ENCODE measurements at places on chromosomes 1 and 21.

DNA sequence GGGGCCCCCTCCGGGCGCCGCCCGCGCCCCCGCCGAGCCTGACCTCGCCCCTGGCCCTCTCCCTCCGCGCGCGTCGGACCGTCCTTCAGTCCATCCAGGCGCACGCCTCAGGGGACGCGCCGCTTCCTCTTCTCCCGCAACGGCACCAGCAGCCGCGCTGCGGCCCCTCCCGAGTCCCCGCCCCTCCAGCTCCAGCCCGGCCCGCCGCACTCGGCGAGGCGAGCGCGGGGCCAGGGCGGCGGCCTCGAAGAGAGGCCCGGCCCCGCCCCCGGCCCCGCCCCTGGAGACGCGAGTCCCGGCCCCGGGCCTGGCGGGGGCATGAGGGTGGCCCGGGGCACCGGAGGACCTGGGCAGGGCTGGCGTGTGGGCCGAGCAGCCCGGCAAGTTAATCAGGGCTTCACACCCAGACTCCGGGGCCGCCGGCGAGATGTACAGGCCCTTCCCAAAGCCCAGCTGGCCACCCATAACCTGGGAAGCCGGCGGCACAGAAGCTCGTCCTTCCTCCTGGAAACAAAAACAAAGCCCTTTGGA, at the start of gene IGSF3:
Gene IGSF3 (minus strand): TSS at position 159 of the 531 bp plus-strand sequence. CDS start 1,407 bp downstream, outside the sequence.
- peak; percentile 19 for DNase-seq

- no peak for DNase-seq
These were observed 328.0 kb downstream of the TGFB2 start for GRCh38 chr1:218673170-218673569.

DNA sequence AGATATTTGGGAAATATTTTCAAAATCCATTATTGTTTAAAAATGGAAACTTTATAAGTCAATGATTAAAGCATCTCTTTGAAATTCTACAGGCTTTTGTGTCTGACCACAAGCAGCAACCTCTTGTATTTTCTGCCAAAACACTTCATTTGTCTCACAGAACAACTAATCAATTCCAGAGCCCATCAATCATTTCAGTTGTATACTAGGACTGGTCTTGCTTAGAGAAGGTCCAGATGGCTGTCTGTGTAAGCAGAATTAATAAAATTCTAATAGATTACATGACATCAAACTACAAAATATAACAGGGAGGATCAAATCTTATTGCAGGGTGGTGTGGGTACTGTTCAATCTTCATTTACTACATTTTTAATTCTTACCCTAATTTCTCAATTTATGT, 76.4 kb downstream of the ACBD6 start:
- DNase-seq = no peak

GRCh38 chr1:50610563-50610962, 187.3 kb upstream of the DMRTA2 start:
- DNase-seq = no peak

GRCh38 chr1:35326246-35326866, 57.8 kb downstream of the ZMYM4 start:
- DNase-seq = no peak

- DNase-seq = no peak
These were observed 99.2 kb downstream of the TRIM11 start for GRCh38 chr1:228307218-228308023.

DNA sequence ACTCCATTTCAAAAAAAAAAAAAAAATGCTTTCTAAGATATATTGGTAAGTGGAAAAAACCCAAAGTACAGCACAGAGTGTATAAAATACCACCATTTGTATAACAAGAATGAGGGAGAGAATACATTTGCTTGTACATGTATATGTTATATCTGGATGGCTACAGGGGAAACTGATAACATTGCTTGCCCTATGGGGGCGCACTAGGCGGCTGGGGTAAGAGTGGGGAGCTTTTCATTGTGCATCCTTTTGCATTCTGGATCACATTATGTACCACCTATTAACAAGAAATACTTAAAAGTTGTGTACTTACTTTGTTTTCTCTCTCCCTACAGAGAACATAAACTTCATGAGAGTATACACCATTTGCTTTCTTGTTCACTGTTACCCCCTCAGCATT, 28.6 kb upstream of the OPRD1 start:
- DNase-seq = no peak

DNA sequence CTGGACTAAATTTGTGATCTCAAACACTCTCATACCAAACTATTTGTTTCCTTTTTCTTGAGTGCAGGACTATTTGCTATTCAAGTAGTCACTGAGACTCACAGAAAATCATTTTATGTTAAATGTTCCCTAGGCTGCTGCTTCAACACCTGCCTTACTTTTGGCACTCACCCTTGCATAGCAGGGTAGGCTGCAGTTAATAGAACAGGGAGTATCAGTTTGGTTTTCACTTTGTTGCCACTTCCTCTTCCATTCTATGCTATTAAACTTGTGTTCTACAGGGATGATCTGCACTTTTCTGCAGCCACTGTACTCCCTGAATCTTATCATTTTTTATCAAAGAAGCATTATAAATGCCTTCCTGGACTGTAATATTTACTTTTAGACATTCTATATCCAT, 148.7 kb upstream of the PRMT6 start:
- DNase-seq = no peak

DNA sequence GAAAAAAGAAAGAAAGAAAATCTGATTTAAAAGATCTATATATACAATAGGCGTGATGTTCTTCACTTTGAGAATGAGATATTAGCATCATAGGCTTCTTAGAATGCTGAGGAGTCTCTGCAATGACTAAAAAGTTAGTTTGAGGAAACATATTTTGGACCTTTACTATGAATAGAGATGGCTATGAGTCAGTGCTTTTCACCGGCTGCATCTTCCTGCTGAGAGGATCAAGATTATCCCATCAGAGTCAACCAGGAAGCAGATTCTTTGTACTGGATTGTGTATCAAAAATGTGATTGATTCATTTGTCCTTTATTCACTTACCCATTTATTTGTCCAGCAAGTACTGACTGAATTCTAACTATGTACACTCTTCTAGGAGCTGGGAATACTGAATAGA, 144.2 kb downstream of the KCNK2 start:
- DNase-seq = no peak

- DNase-seq = no peak
These were observed 26.1 kb downstream of the CD58 start for GRCh38 chr1:116544588-116545358.

DNA sequence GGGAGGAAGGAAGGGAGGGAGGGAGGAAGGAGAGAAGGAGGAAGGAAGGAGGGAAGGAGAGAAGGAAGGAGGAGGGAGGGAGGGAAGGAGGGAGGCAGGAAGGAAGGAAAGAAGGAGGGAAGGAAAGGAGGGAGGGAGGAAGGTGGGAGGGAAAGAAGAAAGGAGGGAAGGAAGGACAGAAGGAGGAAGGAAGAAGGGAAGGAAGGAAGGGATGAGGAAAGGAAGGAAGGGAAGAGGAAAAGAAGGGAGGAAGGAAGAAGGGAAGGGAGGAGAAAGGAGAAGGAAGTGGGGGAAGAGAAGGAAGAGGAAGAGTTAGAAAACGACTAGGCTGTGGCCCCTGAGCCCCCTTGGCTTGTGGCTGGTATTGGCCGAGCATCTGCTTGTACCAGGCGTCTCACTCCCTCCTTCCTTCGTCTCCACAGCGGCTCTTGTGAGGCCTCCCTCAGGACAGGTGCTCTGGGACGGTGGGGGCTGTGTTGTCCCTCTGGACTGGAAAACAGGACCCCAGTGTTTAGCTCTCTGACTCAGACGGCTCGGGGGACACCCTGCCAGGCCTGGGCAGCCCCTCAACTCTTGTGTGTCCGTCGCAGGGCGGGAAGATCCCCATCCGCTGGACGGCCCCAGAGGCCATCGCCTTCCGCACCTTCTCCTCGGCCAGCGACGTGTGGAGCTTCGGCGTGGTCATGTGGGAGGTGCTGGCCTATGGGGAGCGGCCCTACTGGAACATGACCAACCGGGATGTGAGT, 36.2 kb upstream of the C1QA start:
- no peak for DNase-seq

DNA sequence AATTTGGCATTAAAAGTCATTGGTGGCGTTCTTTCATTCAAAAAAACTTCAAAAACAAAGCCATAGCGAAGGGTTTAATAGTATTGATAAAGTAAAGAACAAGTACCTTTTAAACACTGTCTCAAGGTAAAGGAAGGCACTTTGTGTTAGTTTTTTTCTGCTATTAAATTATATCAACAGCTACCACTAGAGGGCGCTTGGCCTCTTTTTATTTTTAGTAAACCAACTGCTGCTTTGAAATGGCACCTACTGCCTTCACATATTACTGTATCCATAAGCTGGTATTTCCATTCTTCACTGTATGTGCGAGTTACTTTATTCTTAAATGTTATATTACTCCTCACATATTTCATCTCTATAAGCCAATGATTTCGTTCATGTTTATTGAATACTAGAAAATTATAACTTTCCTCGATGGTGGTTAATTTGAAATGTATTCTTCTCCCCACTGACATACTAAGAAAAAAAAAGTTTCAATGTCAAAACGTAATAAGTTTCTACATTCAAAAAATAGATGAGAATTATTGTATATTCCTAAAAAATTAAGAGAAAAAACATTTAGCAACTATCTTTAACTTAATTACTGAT, 125.7 kb upstream of the CXADR start:
- peak; percentile 79 for DNase-seq

DNA sequence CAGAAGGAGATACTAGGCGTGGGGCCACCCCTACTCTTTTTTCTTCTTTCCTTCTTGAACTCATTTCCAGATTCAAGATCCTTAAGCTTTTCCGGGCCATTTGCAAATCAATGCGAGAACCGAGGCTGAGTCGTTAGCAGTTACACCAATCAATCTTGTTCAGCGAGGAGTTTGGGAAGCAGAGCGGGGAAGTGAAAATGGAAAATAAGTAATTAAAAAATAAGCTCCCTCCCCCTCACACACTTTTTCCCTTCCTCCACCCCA, 1.7 kb upstream of the NEGR1 start:
- DNase-seq = no peak

DNA sequence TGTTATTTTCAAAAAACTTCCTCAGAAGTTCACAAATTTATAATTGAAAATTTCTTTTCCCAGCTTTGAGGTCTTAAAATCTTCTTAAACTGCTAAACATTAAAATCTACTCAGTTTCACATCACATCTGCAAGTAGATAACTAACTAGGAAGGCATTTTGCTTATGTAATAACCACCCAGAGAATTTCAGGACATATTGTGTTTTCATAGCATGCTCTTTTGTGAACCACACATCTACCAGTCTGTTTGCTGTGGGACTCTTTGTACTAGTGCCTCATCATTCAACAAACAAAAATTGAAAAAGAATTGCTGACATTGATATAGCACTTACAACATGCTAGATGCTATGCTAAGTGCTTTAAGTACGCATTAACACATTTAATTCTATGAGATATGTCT, 31.6 kb upstream of the C1orf146 start:
- no peak for DNase-seq

DNA sequence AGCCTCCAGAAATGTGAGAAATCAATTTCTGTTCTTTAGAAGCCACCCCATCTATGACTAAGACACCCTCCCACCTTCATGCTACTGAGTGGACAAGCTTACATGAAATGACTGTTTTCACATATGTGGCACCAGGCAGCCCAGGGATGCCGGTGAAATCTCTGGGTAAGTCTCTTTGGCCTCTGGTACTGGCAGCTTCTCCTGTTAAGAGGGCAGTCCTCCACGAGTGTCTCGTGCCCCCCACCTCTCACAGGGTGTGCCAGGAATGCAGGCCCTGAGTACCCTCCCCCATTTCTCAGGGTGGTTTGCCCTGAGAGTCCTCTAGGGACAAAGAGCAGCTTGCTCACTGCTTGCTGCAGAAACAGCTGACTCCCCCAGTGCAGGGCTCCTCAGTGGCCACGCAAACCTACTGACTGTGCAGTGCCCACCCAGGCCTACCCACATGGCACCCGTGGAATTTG, 3.2 kb upstream of the PRXL2B start:
- no peak for DNase-seq

- no peak for DNase-seq
These were observed 37.1 kb upstream of the ANGPTL7 start for GRCh38 chr1:11151826-11152612.

DNA sequence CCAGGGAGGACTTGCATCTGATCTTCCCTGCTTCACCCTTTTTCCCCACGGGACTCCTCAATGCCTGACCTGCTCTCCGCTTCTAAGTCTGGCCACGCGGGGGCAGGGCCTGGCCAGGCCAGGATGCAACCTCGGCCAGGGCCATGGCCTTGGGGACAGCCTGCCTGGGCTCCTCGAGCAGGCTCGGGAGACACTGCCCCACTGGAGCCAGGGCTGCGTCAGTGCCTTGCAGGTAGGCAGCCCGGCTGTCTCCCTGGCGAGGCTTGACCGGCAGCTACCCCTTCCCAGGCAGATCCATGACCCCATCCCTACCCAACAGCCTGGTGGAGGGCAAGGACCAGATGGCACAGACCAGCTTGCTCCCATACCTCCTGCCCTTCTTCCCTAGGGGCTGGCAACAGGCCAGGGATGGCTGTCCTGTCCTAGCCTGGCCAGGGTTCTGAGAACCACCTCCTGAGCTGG, 2.7 kb upstream of the PRDM16 start:
- DNase-seq = no peak

GRCh38 chr1:177933881-177934280, 36.0 kb downstream of the SEC16B start:
- DNase-seq = no peak
